Coronary artery (tissue), 2 donors: ENCODE measurements at places on chromosomes 2 and 18.

DNA sequence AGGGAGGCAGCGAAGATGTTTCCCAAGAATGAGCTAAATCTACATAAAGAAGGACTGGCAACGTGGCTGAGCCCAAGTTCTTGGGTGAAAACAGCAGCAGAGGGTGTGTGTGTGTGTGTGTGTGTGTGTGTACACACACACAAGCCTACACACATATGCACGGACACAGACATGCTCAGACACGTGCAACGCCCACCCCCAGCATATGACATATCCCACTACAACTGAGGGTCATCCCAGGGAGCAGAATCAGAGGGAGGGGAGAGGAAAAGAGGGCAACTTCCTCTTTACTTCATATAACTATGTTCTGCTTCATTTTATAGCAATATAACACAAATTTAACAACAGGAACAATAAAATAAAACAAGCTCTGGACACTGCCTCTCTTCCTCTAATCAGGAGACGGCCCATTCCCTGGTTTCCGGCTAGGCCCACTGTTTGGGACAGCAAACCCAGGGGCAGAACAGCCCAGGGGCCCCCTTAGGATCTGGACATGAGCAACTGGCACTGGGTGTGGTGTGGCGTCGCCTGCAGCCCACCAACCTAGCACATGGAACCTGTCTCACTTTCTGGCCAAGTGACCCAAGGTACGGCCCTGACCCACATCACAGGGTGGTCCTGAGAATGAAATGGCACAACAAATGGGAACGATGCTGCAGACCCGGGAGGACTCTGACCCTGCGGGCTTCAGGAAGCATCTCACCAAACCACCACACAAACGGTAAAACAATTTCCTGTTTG, 25.0 kb downstream of the FAM178B start:
- no peak for DNase-seq

- no peak for DNase-seq
These were observed 61.1 kb upstream of the UGP2 start for GRCh38 chr2:63780518-63781155.

DNA sequence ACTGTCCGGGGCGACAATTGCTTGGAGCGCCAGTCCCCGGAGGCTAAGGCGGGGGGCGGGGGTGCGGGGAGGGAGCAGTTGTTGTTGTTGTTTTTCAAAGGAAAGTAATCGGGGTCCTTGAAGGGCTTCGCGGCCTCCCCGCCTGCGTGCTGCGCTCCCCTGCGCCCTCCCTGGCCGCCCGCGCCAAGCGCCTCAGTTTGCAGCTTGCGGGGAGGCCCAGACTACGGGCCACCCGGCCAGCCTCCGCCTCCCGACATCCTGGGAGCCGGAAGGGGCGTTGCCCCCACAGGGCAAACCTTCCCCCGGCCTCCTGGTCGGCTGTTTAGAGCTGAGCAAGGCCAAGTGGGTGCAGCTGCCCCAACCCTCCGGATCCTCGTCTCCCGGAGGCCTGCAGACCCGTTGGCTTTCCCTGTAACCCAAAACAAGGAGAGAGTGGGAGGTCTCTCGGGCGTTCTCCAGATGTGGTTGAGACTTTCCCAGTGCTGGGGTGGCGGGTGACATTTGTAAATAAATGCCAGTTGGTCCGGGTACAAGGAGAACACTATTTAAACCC, 3.7 kb upstream of the SIX3 start:
- DNase-seq: no peak

- no peak for DNase-seq
These were observed 23.3 kb downstream of the LBH start for GRCh38 chr2:30254685-30255001.

- no peak for DNase-seq
These were observed 155.4 kb downstream of the MAP2 start for GRCh38 chr2:209579230-209579749.
